ENCODE measurements at places on chromosomes 11 and 22.

- DNase-seq, result no peak
These were observed 128.3 kb downstream of the ARL14EP start for GRCh38 chr11:30451167-30451566.

- no peak for DNase-seq
These were observed 649.7 kb downstream of the METTL15 start for GRCh38 chr11:28757725-28758515.

DNA sequence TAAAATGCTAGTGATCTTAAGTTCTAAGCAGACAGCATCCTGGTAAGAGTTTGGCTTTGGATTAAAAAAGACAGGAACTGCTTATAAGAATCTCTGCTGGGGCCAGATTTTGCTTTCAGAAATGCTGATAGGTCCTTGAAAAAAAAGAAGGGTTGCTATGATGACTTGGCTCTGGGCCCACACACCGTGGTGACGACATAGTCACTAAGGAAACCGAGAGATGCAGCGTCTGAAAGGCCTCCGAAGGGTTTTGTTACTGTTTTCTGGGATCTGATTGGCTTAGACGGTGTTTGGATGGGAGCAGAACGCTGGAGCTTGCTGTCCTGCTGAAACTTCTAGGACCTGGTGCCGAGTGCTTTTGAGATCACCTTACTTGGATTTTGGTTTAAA is 8.4 kb downstream of the FAM118A start:
- no peak for DNase-seq

- DNase-seq, result no peak
These were observed 9.8 kb downstream of the CD82 start for GRCh38 chr11:44575288-44575672.

DNA sequence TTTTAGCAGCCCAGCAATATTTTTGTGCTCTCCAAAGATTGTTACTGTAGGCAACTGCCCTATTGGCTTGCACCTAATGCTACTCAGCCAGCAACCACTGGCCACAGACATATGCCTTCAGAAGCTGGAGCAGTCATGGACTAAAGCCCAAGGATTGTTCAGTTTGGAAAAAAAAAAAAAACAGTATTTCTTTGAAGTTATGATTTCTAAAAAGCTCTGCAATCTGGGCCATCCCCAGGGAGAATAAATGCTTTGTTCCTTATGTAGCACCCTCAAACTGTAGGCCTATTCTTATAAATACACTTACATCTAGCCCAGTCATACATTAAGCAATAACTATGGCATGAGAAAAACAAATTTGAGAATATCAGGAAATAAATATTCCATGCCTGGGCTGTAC is 2190.5 kb upstream of the RAG2 start:
- no peak for DNase-seq

- peak; percentile 25 for DNase-seq
These were observed 885 bp downstream of the TRMU start for GRCh38 chr22:46336119-46337078.

GRCh38 chr11:72777755-72778278 is 16.0 kb downstream of the STARD10 start:
- no peak for DNase-seq

GRCh38 chr11:91156041-91156440 is 933.2 kb upstream of the CHORDC1 start:
- DNase-seq, result no peak

DNA sequence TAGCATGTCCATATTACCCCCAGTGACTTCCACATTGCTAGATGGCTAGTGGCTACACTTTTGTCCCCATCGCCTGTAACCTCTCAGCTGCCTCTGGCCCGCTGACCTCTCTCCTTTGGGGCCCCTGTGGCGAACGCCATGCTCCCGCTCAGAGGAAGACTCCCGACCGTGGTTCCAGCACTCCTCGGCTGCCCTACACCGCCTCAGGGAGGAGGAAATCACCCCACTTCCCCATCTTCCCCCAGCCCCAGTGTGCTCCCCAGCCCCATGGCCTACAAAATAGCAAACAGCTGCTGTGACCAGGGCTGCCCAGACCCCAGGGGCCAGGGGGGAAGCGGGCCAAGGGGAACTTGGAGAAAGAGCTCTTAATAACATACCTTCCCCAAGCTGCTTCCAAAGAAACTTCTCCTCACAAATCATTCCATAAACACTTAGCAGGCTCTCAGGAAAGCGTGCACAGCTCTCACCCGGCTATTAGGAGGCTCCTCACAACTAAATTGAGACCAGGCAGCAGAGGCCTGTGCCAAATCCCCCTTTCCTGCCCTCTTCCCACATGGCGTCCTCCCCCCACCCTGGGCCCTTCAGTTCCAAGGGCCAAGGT is 63.5 kb upstream of the WNT11 start:
- no peak for DNase-seq

- DNase-seq, result no peak
These were observed 275.9 kb downstream of the TBC1D22A start for GRCh38 chr22:47038206-47038835.

DNA sequence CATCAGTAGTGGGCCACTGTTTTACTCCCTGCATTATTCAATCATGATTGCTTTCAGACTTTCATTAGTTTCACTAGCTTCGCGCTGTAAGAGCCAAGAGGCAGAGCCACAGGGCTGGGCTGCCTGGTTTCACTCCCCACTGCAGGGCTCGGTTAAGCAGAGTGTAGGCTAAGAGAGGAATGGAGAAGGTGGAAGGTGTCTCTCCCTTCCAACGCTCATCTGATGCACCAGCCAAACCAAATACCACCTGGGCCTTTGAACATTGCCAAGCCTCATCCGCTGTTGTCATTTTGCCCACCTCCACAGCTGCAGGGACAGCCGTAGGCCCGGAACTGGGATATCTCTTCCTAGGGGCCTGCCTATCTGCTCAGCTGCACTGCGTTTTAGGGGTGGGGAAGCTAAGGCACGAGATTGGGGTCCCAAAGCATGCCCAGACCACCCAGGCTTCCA is 480 bp upstream of the SMARCB1 start:
- DNase-seq, result no peak

DNA sequence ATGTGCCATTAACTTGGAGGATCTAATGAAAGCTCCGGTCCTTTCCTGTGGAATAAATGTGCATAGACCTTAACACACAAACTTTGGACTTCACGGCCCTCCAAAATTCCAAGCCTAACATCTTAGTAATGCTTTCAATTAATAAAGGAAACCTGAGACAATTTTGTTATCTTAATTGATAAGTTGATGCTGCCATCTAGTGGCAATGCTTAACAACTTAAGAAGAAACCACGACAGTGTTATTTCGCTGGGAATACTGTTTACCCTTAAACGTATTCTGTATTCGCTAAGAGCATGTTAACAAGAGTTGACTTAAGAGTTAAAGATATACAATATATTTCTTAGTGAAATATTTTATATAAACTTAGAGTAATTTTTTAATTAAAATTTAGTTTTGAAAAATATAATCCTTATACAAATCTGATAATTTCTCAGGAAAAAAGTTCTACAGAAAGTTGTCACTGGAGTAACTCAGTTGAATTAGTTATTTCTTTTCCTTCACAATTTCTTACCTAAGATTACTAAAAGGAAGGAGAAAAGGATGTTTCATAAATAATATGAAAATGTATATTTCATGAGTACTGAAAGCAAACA is 35.0 kb upstream of the OR9G4 start:
- DNase-seq, result peak; percentile 79

DNA sequence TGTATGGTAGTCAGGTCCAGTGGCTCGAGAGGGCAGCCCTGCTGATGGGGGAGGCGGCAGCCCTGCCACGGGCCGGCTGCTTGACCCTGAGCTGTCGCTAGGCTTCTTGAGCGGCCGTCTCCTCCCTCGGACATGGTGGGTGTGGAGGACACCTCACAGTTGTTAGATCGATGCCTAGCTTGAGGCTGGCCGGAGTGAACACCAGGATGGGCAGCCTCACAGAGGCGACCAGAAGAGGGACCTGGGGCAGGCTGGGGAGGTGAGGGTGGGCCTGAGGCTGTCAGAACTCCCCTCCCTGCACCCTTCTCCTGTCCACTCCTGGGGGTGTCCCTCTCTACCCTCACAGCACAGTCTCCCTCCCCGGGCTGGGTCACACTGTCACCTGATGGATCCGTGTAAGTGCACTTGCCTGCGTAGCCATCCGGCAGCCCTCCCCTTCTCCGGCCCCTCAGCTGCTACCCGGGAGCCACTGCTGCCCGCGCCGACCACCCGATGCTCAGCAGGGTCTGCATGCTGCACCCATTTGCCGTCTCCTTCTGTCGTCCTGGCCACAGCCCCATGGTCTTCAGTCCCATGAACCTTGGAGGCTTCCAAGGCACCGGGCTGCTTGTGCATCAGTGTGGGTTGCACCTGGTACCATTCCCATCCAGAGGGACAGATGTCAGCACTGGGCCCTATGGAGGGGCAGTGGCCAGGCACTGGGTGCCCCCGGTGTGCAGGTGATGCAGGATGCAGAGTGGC is 394.1 kb downstream of the TBC1D22A start:
- DNase-seq, result no peak

DNA sequence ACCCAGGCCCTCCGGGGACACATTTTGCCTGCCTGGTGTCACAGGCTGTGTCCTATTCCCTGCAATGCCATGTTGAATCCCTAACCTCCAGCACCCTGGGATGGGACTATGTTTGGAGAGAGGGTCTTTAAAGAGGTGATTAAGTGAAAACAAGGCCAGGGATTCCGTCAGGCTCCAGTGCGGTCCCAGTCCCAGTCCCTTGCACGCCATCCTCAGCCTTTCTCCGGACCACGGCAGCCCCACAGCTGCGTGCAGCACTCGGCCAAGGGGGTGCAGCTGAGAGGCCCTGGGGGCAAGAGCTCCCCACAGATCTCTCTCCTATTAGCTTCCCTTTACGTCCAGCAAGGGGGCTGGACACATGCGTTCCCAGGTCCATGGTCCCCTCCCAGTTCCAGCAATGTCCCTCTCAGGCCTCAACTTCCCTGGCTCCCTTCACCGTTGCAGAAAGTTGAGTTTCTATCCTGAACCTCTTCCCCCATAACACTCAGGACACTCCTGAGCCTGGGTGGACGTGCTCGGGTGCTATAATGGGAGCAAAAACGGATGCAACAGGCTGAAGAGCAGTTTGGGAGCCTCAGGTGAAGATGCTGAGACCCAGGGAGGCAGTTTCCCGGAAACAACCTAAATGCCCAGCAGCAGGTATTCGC is 1422.7 kb downstream of the BRD1 start:
- DNase-seq, result no peak
